Smooth muscle cell of the brain vasculature (primary cell): ENCODE measurements at places on chromosomes 12 and 14.

DNA sequence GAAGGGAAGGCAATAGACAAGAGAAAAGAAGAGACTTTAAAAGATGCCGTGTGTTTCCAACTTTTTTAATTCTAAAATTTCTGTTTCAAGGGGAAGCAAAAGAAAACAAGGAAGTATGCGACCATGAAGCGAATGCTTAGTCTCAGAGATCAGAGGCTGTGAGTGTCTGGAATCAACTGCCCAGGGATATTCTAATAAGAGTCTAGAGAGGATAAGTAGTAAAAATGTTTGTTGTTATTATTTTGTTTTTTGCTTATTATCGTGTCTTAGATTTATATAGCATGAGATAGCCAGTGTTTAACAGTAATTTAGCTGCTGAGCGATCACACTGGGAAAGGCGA, 421 bp downstream of the FCF1 start:
- DNase-seq, result no peak

DNA sequence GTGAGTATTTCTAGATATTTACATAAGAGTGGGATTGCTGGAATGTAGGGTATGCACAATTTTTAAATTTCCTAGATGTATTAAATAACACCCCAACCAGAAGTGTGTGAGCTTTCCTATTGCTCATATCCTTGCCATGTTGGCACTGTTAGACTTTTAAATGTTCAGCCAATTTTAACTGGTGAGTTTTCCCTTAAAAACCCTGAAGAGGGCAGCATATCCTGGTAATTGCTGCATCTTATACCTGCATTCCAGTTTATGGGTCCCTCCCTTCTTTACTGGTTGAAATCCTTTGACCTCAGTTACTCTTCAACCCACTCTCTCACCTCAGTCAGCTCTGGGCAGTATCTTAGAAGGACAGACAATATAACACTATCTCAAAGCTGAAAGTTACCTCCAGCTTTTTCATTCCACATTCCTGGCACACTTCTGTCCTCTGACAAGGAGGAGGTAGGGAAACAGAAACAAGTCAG, 270.6 kb downstream of the PAWR start:
- no peak for DNase-seq

- DNase-seq, result no peak
Measured at GRCh38 chr12:76451528-76451927, 103.3 kb upstream of the BBS10 start.

DNA sequence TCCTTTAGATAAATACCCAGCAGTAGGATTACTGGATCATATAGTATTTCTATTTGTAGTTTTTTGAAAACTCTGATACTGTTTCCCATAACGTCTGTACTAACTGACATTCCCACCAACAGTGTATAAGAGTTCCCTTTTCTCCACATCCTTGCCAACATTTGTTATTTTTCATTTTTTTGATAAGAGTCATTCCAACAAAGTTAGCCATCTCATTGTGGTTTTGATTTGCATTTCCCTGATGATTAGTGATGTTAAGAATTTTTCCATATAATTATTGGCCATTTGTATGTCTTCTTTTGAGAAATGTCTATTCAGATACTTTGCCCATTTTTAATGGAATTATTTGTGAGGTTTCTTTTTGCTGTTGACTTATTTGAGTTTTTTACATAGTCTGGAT, 486.0 kb downstream of the FLRT2 start:
- no peak for DNase-seq

DNA sequence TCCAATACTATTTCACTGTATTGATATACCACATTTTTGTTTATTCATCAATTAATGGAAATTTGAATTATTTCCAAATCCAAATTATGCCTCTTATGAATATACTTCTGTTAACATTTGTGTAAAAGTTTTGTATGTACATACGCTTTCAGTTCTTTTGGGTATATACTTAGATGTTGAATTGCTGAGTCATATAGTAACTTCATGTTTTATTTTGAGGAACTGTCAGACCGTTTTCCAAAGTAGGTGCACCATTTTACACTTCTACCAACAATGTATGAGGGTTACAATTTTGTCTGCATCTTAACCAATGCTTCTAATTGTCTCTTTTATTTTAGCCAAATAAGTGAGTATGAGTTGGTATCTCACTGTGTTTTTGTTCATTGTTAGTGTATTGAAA, 10.2 kb upstream of the CCER1 start:
- DNase-seq, result no peak

GRCh38 chr12:132346471-132347175, 17.2 kb upstream of the GALNT9 start:
- no peak for DNase-seq

DNA sequence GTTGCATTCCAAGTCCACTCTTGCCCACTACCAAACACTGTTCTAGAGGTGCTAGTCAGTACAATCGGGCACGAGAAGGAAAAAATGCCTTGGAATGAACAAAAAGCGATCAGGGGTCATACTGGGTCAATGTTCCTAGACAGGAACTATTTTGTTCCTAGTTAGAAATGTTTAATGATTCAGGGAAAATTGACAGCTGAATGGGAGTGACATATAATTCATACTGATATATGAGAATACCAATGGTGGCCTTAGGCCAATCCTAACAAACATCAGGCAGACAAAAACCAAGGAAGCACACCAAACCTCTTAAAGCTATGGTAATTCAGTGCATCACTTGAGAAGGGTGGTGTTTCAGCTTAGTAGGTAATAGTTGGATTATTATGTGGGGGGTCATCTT, 51.1 kb downstream of the ANAPC7 start:
- DNase-seq, result no peak

DNA sequence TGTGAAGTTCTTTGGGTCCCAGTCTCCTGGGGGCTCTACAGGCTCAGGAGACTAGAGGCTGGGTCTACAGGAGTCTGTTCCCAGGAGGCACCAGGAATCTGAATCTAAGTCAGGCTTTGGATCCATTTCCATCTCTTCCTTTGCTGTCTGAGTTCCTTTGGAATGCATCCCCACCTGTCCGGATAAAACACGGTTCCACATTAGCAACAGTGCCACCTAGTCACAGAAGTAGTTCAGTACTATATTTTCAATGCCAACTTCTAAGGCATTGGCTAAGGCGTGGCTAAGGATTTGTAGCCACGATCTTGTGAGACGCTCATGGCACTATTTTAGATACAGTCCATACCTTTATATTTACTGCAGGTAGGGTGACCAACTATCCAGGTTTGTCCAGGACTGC, 15.1 kb downstream of the ZC2HC1C start:
- DNase-seq, result no peak

- DNase-seq, result no peak
Measured at GRCh38 chr14:72812292-72812851, 81.5 kb downstream of the DPF3 start.

DNA sequence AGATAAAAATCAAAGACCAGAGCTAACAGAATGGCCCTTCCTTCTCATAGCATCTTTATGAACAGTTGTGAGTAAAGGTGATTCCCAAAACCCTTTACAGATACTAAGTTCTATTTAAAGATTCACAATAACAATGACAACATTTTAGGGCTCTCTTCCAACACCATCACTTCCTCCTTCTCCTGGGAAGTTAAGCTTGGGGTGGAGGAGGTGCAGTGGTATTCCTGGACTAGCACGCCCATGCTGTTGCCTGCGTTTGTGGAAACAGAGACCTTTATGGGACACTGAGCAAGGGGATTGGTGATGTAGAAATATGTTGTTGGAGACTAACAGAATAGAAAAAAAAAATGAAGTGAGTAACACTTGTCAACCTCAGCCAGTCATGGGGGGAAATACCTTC, 22.5 kb downstream of the SYNE2 start:
- no peak for DNase-seq

GRCh38 chr14:105891631-105892452, 365.5 kb downstream of the TMEM121 start:
- DNase-seq, result no peak

GRCh38 chr12:105192624-105193225, 43.2 kb downstream of the APPL2 start:
- no peak for DNase-seq

DNA sequence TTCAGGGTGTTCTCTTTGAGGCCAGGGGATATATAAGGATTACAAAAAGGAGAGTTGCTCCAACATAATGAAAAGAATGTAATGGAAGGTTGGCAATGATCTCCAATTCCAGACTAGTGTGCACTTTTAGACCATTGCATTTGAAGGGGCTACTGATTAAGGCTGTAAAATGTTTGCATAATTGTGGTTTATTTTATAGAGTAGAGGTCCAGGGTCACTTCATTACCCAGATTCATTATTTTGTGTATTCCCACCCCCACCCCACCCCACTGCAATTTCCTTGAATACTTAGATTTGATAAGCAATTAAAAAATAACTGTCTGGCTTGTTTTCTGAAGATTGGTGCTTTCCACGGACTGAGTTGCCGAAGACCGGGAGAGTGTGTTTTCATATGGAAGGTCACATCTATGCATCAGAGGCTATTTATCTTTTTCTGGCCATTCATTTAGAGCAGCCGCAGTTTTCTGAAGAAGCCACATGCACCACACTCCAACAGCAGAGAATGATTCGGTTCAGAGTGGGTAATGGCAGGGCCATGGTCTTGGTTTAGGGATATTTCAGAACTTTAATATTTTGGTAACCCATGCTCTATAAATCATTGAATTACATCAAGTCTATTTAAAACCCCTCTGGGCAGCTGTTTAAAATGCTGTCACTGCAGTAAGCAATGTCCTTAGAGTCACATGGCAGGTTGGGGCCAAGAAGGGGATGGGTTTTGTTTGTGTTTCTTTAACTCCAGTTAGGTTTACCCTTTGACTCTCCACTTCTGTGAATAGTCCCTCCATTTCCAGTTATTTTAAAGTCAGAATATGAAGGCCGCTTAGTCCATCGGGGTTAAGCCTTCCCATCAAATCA, 94.6 kb downstream of the TMEM30B start:
- no peak for DNase-seq

DNA sequence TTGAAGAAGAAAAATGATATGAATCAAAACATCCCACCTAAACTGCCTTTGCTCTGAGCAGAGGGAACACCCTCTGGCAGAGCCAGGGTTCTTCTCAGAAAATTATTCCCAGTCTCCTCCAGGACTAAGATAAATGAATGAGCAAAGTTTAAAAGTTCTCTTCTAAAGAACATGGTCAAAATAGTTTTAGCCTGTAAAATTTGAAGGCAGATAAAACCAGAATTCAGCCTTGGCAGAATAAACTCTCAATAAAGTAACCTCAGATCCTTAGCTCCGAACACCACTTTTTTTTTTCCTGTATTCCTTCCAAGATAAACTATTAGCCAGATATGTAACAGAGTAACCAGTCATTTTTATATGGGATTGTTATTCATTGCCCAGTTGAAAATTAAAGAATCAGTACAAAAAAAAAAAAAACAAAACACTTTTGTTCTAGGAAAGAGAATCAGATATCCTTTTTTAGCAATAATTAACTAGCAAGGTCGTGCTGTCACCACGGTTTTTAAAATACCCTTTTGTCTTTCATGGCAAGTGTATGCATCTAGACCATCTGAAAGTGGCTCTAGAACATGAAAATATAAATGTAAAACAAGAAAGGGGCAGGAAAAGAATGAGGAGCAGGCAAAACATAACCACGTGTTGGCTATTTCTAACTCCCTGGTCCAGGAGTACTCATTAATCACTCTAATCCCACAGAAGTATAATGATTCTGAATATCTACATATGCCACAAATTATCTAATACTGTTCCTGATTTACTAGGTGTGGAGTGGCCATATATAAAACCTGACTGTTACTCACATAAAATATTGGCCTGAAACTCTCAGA, 60.8 kb downstream of the CAPZA3 start:
- no peak for DNase-seq

DNA sequence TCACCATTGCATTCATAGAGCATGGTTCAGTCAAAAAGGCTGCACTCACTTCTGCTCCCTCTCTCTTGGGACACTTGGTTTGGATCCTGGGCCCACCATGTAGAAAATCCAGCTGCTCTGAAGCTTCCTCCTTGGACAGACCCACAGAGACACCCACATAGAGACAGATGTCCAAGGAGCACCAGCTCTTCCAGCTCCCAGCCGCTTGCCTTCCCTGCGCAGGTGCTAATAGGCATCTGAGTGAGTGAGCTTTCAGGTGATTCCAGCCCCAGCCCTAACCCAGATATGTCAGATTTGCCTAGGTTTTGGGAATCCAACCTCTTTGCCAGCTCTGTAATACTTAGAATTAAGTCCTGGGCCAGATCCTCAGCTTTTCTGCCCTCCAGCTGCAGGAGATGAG, 38.6 kb downstream of the DLK1 start:
- no peak for DNase-seq

DNA sequence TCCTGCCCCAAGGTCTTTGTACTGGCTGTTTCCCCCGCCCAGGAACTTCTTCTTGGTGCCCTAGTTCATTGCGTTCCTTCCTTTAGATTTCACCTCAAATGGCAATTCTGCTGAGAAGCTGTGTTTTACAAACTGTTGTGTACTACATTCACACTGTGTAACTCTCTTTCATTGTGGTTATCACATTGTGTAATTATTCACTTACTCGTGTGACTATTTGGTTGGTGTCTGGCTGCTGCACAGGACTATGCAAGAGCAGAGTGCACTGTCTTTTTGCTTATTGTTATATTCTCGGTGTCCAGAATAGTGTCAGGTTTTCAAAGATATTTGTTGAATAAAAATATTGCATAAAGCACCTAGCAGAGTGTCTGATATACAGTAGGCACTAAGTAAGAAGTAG, 177.2 kb upstream of the PRICKLE1 start:
- DNase-seq, result no peak

- no peak for DNase-seq
Measured at GRCh38 chr12:122099280-122099749, 20.8 kb downstream of the MLXIP start.

DNA sequence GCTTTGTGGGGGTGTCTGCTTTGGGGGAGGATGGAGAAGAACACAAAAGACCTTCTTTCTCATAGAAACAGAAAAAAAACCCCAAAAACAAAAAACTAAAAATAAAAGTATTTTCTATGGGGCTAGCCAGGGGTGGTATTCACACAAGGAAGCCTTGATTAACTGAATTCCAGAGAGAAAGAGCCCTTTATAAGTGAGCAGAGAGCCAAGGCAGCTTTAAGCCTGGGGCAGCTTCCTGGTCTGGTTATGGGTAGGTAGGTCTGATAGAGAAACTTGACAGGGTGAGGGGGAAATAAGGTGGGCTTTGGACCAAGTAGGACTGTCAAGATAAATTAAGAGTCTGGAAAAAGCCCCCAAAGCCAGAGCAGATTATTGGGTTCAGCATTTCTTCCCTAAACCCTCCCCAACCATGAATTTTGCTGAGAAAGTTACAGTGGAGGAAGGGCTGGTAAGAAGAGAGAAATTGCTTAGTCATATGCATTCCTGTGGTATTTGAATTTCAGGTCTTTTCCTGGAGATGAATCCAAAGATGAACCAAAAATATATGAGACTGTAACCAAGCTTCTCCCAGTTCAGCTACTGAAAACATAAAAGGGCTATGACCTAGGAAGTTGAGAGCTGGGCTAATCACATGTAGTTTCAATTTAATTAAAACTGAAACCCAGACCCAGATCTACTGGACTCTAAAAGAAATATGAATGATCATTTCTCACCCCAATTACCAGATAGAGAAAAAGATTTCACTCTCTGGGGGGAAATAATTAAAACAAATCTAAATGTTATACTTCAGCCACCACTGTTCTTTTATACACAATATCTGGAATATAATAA, 144.8 kb downstream of the TBC1D30 start:
- no peak for DNase-seq

GRCh38 chr12:106084014-106084671, 54.6 kb downstream of the NUAK1 start:
- DNase-seq, result peak; percentile 81

- DNase-seq, result no peak
Measured at GRCh38 chr14:54317391-54317790, 79.4 kb upstream of the CDKN3 start.

- DNase-seq, result no peak
Measured at GRCh38 chr14:100340423-100340813, 17.3 kb downstream of the SLC25A47 start.
